HCT116 (cell line): ENCODE measurements at places on chromosomes 11 and 22. TPM values are rescaled to one million over a fixed set of nuclear protein-coding genes. Genes with fewer than 3 reads are reported as not detected.

Gene C22orf31
- not detected for total RNA-seq

- no peak overlapping the region for H3K27ac ChIP-seq
- no peak for DNase-seq
- H3K27me3 ChIP-seq, result no peaks in the 10 kb centered on the region
- H3K4me1 ChIP-seq, result peaks cover 4% of the 10 kb centered on the region; the same call in 1 of the 2 replicates
These were observed 5.9 kb downstream of the SYVN1 start for GRCh38 chr11:65128182-65129145.

Gene ATG2A
- total RNA-seq, result 24.7 TPM

Gene DENND5A
- 48.6 TPM for total RNA-seq

- no peaks in the 10 kb centered on the region for H3K36me3 ChIP-seq
- 0 out of 2 replicates have a peak, but pooled peaks cover 7% of the 10 kb centered on the region for H3K27me3 ChIP-seq
These were observed 15.6 kb upstream of the JAM3 start for GRCh38 chr11:134052988-134053945.

Gene OR51B4
- total RNA-seq, result 43.7 TPM

DNA sequence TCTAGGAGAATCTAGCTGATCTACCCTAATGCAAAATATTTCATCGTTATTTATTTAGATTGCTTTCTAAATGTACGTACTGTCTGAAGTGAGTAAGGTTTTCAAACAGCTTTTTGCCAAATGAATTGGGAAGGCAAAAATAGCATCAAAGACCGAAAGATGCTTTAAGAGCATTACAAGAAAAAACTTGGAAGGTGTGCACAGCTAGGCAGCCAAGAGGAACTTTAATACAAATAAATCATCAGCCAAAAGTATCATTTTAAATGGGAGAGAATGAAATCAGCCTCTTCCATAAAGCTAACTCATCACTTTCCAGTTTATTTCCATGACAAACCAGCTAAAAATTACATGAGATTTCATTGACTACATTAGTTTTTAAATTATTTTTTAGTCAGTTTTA is 30.2 kb upstream of the CFAP300 start:
- no peak overlapping the region for H3K27ac ChIP-seq
- H3K36me3 ChIP-seq, result no peaks in the 10 kb centered on the region
- no peak overlapping the region for H3K4me3 ChIP-seq
- no peaks in the 10 kb centered on the region for H3K4me1 ChIP-seq
